ENCODE measurements at places on chromosomes 1 and 21.
A peak's percentile ranks its signal among the peaks of the same experiment; 100 is the strongest.

DNA sequence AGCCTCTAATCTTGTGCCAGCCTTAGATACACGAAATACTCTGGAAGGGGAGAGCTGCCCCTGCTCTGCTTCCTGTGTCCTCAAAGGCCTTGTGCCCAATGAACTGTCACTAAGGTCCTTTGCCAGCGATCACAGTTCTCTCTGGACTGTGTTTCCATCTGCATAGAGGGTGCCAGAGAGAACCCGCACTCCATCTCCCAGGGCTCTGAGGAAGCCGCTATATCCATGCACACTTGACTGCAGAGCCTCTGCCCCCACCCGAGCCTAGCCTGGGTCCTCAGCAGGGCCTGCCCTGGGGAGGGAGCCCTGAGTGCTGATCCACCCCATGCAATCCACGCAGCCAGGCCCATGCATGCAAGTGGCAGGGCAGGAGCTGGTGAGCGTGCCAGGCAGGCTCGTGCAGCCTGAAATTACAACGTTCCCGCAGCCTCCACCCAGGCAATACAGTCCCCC lies 30.6 kb upstream of the KIF21B start:
- no peak for DNase-seq

DNA sequence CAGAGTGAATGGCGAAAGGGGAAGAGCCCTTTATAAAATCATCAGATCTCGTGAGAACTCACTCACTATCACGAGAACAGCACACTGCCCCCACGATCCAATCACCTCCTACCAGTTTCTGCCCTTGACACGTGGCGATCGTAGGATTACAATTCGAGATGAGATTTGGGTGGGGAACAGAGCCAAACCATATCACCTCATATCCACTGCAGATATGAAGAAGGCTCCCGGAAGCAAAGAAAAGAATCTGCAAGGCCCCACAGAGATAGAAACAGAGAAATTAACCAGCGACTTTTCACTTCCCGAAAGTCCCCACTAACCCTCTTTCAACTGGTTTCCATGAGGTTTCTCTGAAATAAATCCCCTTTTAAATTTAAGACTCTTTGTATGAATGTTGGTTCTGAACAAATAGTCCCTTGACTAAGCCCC lies 86.2 kb upstream of the IRF2BP2 start:
- DNase-seq: no peak

GRCh38 chr1:69269491-69269890 lies 298.2 kb upstream of the LRRC7 start:
- no peak for DNase-seq

- DNase-seq: no peak
These were observed 18.1 kb downstream of the URB2 start for GRCh38 chr1:229643996-229644745.

DNA sequence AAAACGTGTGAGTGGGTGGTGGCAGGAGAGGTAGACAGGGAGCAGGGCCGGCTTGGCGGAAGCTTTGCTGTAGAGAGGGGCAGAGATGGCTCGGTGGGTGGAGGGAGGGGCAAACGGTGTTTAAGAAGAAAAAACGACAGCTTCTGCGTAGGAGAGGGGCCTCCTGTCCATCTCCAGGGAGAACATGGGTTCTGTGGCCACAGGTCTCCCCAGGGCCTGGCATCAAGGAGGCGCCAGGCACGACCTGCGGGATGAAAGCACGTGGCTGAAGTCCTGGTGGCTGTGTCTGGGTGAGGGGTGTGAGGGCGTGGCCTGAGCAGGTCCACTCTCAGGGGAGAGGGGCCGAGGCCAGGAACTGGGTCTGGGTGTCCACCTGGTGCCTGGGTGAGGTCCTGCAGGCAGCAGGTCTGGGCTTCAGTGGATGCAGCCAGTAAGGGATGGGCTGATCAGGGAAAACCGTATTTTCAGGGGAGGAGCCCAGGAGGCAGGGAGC lies 940 bp upstream of the PRKCZ start:
- DNase-seq: no peak

DNA sequence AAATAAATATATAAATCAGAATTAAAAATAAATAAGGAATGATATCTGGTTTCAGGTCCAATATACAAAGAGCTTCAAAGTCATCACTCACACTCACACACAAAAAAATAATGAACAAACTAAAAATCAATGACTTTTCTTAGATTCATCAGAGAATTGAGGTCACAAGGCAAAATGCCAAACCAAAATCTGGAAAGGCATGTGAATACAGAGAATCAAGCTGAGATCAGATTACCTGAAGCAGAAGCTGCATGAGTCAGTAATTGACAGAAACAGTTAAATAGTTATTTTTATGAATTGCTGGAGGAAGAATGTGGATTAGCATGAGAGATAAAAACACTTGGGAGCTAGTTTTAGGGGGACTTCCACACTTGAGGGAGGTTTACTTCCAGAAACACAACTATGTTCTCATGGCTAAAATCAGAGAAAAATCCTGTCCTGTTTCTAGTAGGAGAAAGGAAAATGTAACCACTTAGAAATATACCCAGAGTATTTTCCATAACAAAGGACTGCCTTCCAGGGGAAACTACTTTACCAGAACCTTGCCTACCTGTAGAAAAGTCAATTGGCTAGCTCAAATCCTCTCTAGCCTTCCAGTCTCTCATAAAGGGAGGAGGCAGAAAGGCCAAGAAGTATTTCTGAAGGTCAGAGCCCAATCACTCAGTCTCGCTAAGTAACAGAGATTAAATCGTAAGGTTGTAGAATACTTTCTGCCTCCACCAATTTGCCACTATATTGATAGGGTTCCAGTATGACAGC lies 536.6 kb upstream of the NR5A2 start:
- no peak for DNase-seq

DNA sequence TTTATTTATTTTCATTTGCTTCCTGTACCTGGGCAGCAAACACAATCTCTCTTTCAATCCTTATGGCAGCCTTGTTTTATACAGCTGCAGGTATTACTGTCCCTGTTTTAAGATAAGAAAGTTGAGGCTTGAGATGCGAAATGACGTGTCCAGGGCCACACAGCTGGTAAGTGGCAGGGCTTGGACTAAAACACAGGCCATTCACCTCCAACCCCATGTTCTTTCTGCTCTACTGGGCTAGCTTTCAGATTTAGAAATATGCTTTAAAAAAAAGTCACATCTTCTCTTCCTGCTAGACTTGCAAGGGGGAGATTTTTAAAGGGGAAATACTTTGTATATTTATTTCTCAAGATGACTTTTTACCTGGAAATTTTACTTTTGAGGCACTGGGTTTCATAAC lies 62.8 kb downstream of the CNST start:
- no peak for DNase-seq

DNA sequence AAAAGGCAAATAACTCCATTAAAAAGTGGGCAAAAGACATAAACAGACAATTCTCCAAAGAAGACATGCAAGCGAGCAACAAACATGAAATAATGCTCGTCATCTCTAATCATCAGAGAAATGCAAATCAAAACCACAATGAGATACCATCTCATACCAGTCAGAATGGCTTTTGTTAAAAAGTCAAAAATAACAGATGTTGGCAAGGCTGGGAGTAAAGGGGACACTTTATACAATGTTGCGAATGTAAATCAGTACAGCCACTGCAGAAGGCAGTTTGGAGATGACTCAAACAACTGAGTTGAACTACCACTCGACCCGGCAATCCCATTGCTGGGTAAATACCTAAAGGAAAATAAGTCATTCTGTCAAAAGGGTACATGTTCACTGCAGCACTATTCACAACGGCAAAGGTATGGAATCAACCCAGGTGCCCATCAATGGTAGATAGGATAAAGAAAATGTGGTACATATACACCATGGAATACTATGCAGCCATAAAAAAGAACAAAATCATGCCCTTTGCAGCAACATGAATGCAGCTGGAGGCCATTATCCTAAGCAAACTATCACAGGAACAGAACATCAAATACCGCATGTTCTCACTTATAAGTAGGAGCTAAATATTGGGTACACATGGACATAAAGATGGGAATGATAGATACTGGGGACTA lies 25.9 kb downstream of the TSPAN2 start:
- peak; percentile 88 for DNase-seq

GRCh38 chr1:232016616-232017015 lies 390.0 kb downstream of the DISC1 start:
- DNase-seq: no peak

DNA sequence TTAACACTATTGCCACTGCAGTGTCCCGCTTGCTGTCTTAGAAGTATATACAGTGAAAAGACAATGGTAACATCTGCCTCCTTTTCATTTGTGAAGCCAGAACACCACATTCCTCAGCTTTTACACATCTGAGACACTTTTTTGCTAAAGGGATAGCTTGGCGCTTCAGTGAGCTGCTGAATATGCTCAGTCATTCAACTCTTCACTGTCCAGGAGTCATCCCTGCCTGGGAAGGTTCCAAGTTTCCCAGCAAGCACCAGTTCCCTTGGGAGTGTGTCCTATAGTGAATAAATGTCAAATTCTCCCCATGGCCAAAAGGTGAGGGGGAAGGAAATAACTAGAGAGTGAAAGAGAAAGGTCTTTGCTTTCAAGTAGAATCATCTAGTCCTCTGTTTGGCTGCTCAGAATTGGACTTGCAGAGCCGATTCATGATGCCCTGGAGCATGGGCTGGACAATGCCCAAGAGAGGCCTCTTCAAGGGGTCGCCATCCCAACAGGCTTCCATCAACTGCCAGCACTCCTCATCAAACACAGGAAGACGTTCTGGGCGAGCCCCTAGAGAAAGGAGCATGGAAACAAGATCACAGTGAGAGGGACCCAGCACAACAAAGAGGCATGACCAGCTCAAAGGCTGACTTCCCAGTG lies 25.5 kb upstream of the RBBP5 start:
- no peak for DNase-seq

- no peak for DNase-seq
These were observed 72.8 kb downstream of the OSBPL9 start for GRCh38 chr1:51689643-51690042.

DNA sequence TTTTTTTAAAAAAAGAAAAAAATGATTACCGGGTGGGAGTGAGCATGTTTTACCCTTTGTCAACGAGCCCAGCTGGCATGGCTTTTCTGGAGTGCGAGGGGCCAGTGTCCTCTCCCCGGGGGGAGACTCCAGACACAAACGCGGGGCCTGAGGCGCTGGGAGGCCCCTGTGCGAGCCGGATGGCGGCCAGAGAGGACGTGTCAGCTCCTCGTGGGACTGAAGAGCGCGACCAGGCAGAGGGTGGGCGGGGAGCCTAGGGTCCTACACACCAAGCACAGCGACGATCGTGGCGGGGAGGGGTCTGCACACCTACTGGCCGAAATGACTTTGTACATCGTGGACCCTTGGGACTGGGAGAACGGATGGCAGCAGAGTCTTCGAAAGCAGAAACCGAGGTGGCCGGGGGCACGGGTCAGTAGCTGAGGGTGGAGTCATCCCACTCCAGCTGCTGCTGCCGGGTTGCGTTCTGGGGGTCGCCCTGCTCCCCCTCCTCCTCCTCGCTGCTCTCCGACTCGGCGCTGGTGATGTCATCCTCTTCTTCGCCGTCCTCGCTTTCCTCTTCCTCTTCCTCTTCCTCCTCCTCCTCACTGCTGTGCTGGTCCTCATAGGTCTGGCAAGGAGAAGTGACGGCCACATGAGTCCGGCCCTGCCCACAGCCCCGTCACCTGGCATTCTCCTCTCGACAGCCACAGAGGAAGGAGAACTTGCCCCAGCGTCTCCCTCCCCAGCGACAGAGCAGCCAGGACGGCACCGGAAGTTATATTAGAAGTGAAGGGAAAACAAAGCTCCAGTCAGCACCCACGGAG lies 78.8 kb downstream of the PIK3CD start:
- no peak for DNase-seq

DNA sequence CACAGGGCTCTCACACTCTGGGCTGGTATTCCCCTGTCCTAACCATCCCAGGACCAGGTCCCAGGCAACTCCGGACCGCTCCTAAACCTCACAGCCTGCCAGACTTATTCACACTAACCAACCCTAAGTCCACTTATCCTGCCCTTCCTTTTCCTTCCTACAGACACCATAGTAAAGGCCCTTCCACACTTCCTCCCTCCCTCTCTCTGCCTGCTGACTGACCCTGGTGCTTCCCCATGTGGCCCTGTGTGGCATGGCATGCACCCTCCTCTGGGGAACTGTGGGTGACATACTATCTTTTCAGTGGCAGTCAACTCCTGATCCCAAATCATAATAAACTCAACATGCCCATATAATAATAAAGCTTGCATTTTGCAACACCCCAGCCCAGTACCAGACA lies 155.1 kb upstream of the DNAH14 start:
- DNase-seq: no peak

GRCh38 chr1:15249081-15249480 lies 2.1 kb downstream of the FHAD1 start:
- peak; percentile 92 for DNase-seq

DNA sequence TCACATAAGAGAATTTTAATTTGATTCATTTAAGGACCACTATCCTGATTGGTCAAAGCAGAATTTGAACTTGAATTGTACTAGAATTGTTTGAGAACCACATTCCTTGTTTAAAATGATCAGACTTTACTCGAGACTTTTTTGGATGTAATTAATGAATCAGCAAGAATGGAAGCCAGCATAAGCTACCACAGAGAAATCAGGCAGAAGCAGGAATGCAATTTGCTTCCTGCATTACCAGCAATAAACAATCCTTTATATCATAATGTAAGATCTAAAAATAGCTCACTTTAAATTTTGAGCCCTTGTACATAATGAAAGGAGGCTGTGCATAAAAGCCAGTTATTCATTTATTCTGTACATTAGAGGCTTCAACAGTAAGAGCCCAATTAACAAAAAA lies 119.8 kb upstream of the BACE2 start:
- no peak for DNase-seq

- no peak for DNase-seq
These were observed 78.9 kb downstream of the CLEC20A start for GRCh38 chr1:178417858-178418257.

GRCh38 chr1:215835951-215836350 lies 268.8 kb downstream of the KCTD3 start:
- DNase-seq: no peak

DNA sequence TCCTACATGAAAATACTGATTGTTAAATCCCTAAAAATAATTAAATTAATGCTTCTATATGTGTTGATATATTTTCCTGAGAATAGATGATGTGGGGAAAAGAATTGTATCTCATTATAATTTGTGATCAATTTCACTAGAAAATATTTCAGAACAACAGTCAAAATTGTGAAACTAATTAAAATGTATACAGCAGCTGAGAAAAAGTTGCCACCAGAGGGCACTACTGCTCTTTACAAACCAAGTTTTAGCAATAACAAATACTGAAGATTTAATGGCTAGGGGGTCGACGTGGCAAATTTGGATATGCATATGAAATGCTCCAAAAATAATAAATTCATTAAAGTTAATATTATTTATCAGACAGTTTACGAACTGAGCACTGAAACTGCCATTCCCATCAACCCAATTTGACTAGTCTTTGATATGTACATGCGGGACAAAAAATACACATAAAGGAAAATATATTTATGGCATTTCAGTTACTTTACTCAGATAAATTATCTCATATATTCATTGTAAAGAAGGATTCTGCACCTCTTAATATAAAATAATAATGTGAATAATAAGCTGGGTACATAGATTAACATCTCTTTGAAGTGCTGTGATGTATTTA lies 96.3 kb upstream of the TMPRSS15 start:
- DNase-seq: peak; percentile 72

DNA sequence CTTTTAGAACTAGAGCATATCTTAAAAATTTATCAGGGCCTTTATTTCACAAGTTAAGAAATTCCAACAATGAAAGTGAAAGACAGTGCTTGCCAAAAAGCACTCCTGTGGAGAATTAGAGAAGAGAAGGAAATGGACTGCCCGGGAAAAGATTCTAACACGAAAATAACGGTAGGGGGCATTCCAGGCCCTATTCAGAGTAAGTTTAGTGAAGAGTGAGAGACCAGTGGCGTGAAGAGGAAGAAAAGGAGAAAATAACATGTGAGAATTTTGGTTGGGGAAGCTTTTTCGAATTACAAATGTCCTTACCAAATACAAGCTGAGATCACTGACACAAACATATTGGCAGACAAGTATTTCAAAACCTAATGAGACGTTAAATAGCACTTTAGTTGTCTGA lies 38.4 kb upstream of the RBM34 start:
- DNase-seq: peak; percentile 32

Data from Jurkat, Clone E6-1 (cell line).